ENCODE measurements at places on chromosomes 7 and 10. TPM values are rescaled to one million over a fixed set of nuclear protein-coding genes. Genes with fewer than 3 reads are reported as not detected.

Gene RADIL
- total RNA-seq, result 1.1 TPM

Gene MSMB
- not detected for total RNA-seq

Gene NME8
- not detected for total RNA-seq

Gene GIMAP4
- total RNA-seq, result not detected

Gene PPP1R9A
- total RNA-seq, result 3.1 TPM

Gene ZDHHC16
- total RNA-seq, result 41.5 TPM

Gene ARMH3
- total RNA-seq, result 16.0 TPM

Gene FAM171A1
- 26.2 TPM for total RNA-seq

Gene SPDYE11
- not detected for total RNA-seq

Gene GPR26
- not detected for total RNA-seq

Gene WNT8B
- not detected for total RNA-seq

Gene CYP3A4
- not detected for total RNA-seq

Gene ZNF488
- total RNA-seq, result 0.07 TPM

Gene ANKRD30A
- not detected for total RNA-seq

Gene ZMIZ1
- total RNA-seq, result 22.4 TPM

Gene EFCAB10
- total RNA-seq, result not detected

Gene MLXIPL
- total RNA-seq, result not detected

Gene KCND2
- total RNA-seq, result not detected

Gene SIRT1
- 27.3 TPM for total RNA-seq

Gene GNAT3
- total RNA-seq, result not detected

Gene SORBS1
- 0.03 TPM for total RNA-seq

Gene CLDN15
- 4.1 TPM for total RNA-seq

Gene SEC23IP
- total RNA-seq, result 5.4 TPM

Gene ING3
- 14.1 TPM for total RNA-seq

Gene HOXA1
- 0.27 TPM for total RNA-seq

Gene MEPCE
- total RNA-seq, result 57.3 TPM

Gene APBB1IP
- not detected for total RNA-seq

Gene LRRC4
- not detected for total RNA-seq

Gene NPSR1
- not detected for total RNA-seq

Gene CALU
- 161 TPM for total RNA-seq

Gene RARRES2
- not detected for total RNA-seq

Gene SORCS1
- not detected for total RNA-seq

Gene CFTR
- total RNA-seq, result not detected

Data from MG63 (cell line).